ENCODE measurements at places on chromosomes 6 and 20. TPM values are rescaled to one million over a fixed set of nuclear protein-coding genes. Genes with fewer than 3 reads are reported as not detected.

DNA sequence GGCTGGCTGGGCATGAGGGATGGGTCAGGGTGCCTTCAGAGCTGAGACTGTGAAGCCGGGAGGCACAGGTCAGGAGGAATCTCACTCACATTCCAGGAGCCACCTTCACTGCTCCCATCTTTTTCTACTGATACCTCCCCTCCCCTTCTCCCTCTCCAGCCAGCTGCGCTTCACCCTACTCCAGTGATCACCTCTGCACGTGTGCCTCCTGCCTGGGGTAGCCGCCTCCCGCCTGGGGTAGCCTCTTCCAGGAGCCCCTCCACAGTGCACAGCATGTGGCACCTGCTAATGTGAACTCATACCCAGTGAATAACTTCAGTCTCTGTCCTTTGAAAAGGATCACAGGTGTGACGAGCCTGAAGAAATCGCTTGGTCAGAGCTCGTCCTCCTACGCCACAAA lies 232.6 kb downstream of the TMEM242 start:
- no peak for DNase-seq

DNA sequence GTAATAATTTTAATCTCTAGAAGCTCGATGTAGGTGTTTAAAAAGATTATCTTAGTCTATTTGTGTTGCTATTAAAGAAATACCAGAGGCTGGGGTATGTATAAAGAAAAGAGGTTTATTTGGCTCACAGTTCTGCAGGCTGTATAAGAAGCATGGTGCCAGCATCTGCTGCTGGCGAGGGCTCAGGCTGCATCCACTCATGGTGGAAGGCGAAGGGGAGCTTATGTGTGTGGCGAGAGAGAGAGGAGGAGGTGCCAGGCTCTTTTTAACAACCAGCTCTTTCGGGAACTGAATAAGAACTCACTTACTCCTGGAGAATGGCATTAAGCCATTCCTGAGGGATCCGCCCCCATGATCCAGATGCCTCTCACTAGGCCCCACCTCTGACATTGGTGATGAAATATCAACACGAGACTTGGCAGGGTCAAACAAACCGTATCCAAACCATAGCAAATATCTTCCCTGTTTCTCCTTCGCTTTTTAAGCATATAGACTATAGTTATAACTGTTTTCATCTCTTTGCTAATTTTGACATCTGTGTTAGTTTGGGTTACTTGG lies 24.5 kb downstream of the CHMP4B start:
- DNase-seq, result no peak

- no peak for DNase-seq
Measured at GRCh38 chr20:41176711-41177552, 39.6 kb downstream of the PLCG1 start.

DNA sequence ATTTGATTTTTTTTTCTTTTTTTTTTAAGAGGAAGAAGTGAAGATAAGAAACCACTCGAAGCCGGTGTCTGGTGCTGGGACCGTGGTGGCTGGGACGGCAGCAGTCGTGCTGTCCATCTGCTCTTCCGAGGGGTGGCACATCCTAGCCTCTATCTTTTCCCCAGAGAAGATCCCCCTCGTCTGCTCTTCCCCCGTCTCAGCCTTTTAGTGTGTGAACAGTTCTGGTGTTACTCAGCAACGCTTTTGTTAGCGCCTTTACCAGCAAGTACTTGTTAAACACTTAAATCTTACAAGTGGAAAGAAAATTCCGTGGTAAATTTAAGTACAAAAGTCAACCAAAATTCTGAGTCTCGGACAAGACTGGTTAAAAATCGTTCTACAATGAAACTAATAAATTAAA lies 90.1 kb downstream of the RSPH3 start:
- no peak for DNase-seq

Gene CDH26
- 0.37 TPM for total RNA-seq

- no peak for DNase-seq
Measured at GRCh38 chr6:49463612-49463967, 420 bp downstream of the CENPQ start.

DNA sequence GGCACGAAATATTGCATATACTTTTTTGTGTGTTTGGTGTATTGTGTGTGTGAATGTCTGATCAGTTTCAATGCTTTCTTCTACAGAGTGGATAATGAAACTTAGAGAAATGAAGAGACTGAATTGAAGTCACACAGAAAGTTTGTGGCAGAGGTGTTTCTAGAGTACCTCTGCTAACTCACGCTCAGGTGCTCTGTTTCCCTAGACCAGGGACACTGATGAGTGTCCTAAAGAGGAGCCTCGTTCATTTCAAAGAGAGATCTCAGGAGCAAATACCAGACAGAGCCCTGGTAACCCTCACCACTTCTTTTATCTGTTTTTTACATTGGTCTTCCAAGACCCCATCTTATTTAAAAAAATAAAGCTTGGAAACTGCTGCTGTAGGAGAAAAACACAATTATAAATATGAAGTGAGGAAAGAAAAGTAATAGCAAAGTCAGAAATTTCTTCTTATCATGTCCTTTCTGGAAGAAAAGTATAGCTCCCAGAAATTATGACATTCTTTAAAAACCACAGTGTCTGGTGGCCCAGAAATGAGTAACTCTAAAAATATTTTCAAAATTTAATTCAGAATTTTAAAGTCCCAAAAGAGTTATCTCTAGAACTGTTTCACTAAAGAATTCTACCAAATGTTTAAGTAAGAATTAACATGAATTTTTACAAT lies 720.6 kb downstream of the RFPL4B start:
- no peak for DNase-seq

Gene EYA4
- total RNA-seq, result not detected

- DNase-seq, result no peak
Measured at GRCh38 chr6:128694303-128695009, 174.1 kb upstream of the PTPRK start.

Gene LCA5
- total RNA-seq, result 0.08 TPM

Gene EYS
- total RNA-seq, result not detected

GRCh38 chr6:37050045-37050853 lies 44.8 kb downstream of the FGD2 start:
- DNase-seq, result peak; percentile 16

DNA sequence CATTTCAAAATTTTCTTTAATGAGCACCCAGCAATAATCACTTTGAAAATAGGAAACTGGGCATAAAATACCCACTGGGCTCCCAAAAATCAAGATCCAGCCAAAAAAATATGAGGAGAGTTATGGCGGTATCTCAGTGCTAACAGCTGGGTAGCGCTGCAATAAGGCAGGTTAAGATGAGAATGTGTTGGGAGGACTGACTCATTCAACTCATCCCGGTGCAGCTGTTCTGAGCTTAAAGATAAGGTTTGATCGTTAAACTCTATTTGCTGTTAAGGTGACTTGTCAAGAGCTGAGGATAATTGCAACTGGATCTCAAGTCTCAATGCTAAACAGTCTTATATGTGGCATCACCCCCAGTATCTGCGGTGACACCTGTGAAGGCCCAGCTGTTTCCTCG lies 507.7 kb downstream of the EPM2A start:
- DNase-seq, result no peak

Gene PPP1R3D
- 3.9 TPM for total RNA-seq

DNA sequence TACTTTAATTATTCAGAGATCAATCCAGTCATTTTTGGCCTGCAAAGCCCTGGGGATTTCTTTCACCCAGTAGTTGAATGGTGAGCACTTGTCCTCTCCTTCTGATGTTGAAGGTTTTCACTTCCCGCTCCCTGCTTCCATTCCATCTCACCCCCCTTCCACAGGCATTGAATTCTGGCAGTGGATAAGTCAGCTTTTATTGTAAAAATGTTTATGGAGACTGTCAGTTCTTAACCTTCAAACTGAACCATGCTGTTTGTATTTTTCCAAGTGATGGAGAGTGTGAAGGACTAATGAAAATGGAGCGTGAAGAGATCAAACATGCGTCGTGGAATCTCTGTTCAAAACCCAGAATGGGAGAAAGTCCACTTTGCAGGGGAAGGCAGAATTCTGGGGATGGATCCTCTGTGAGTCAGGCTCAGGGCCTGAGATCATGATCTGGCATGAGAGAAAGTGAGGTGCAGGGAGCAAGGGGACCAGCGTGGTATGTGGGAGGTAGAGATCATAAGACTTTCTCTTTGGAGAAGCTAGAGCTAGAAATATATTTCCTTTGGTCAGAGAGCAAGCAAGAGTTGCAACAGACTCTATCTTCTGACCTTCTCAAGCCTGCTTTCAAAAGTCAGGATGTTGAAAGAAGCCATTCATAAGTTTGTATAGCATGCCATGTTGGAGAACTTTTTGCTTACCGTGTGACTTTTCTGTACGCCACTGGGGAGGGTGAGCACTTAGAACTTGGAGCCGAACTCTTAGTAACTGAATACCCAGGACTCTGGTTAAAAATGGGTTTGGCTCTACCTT lies 30.2 kb downstream of the ISM1 start:
- DNase-seq, result no peak

GRCh38 chr6:11439876-11440275 lies 97.7 kb upstream of the TMEM170B start:
- no peak for DNase-seq

Gene BPIFB4
- not detected for total RNA-seq

GRCh38 chr6:148550569-148550968 lies 196.3 kb upstream of the UST start:
- DNase-seq, result no peak

- no peak for DNase-seq
Measured at GRCh38 chr6:16819752-16820151, 58.5 kb upstream of the ATXN1 start.

DNA sequence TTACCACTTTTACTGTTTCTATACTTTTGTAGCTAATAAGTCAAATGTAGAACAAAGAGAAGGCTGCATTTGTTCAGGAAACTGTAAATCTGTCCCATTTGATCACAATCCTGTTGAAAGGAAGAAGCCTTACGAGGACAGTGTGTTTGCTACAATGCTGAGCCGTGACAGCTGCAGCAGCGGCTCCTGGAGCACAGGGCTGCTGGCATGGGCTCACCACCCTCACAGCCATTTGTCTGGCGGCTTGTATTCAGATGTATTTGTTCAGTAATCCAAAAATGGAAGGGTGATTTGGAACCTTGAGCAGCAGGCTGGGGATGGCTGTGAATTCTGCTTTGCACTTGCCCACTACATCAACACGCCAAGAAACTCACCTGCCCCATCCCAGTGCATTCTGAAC lies 5.7 kb downstream of the TUBB2A start:
- no peak for DNase-seq

DNA sequence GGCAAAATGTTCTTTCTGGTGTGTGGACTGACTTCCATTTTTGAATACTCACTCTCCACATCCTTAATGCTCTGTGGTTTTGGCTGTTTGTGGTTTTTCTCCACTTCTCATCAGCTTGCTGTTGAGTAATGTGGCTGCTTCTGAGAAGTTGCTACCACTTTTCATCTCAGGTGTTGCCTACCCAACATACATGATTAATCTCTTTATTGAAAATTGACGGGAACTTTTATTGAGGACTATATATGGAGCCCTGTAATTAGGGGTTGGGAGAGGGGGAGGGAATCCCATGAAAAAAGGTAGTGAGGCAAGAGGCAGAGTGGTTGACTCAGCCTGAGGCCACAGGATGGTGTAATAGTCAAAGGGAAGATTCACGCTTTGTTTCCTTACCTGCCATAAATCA lies 17.6 kb downstream of the IL22RA2 start:
- no peak for DNase-seq

- no peak for DNase-seq
Measured at GRCh38 chr20:6103301-6103700, 19.5 kb downstream of the FERMT1 start.

- DNase-seq, result no peak
Measured at GRCh38 chr20:47359530-47360296, 3.2 kb upstream of the ZMYND8 start.

Gene SUMO4
- total RNA-seq, result 11.4 TPM

DNA sequence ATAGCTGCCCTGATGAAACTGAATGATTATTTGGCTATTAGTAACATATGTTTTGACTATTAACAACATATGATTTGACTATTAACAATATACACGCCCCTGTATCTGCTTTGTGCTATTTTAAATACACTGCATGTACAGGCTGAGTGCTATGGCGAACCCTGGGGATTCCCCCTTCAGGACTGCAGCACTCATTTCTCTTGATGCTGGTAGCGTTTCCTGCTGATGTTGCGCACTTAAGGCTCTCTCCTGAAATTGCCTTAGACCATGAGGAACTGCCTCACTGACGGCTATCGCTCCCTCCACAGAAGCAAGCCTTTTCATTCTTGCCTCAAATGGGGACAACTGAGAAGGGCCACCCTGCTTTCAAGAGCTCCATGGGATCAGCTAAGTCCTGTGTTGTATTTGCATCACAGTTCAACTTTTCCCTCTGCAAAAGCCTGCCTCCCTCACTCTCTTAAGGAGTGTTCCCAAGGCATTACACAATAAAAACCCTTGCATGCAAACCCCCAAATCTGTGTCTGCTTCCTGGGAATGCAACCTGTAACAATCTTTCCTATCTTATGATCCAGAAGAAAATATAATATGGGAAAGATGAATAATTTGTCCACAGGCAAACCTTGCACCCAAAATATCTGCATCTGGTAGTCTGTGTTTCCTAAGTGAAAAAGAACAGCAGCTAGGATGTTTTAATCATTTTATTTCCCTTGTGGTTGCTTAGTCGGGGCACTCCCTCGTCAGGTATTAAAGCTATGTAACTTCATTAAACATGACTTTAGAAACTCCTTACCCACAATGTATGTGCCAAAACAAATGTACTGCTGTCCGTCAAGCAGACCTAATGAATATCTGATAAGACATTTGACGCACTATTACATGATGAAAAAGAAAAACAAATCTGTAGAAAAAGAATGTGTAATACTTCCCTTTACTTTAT lies 456.4 kb downstream of the COL12A1 start:
- no peak for DNase-seq

DNA sequence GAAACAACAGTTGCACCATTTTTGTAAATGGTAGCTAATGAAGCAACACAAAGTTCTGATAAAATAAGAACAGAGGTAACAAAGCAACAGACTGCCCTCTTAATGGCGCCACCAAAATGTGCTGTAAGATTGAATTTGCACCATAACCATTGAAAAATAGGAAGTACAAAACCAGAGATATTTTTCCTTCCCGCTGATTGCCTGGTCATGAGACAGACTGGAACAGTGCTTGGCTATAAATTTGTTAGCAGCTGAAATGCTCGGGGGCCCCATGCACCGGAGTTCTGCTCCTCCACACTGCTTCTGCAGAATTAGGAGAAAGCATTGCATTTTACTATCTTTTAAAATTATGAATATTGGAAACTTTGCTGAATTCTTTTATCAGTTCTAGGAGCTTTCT lies 164.4 kb upstream of the QKI start:
- no peak for DNase-seq

GRCh38 chr6:123276546-123276980 lies 280.5 kb downstream of the CLVS2 start:
- no peak for DNase-seq

GRCh38 chr20:32930181-32930580 lies 71.5 kb downstream of the EFCAB8 start:
- DNase-seq, result no peak

Measured in T-helper 17 cell (primary cell).